Activated naive CD4-positive, alpha-beta T cell treated with Interleukin-2 at 50 U/mL for 16 hours (primary cell): ENCODE measurements at places on chromosomes 11 and 22.

DNA sequence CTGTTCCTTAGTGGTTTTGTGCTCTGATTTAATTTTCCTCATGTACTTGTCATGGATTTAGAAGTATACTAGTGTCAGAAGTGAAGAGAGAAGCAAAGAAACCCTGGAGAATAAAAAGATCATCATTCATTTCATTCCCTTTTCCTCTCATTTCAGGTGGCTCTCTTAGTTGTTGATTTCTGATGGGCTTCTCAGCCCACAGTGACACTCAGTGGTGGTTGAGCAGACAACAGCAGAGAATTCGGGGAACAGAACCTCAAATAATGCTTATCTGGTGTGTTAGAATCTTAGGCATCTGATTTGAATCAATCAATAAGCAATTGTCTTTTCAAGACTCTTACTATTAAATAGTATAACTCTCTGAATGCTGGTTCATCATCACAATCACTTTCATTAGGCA lies 1289.4 kb downstream of the FAM181B start:
- DNase-seq = no peak

DNA sequence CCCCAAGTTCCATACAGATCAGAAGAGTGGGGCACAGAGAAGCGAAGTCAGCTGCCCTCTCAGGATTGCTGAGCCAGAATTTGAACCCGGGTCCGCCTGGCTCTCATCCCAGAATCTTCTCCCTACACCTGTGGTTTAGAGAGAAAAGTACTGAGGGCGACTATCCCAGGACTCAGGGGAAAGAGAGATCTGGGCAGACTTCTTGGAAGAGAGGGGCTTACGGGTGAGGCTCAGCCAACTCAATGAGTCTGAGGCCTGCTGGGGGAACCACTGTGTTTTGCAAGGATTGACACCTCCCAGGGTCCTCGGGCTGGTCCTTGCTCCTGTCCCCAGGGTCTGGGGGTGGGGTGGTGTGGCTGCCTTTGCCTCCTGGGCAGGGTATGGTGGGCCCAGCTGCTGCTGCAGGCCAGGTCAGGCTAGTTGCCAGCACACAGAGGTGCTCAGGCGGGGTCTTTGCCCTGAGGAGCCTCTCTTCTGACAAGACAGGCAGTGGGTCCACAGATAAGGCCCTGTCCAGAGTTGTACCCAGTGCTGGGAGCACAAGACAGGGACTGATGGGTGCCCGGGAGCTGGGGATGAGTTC lies 1.2 kb downstream of the CAPN5 start:
- no peak for DNase-seq

- no peak for DNase-seq
Observed at GRCh38 chr11:85815186-85815931, 4.4 kb upstream of the SYTL2 start.

- no peak for DNase-seq
Observed at GRCh38 chr11:75490221-75491181, 35.2 kb downstream of the GDPD5 start.

GRCh38 chr11:10275714-10276113 lies 18.3 kb downstream of the SBF2 start:
- DNase-seq = no peak

- peak; percentile 39 for DNase-seq
Observed at GRCh38 chr11:14973621-14974514, 1.7 kb upstream of the CALCA start.

GRCh38 chr11:128802358-128802981 lies 64.6 kb downstream of the KCNJ1 start:
- DNase-seq = no peak

- DNase-seq = peak; percentile 32
Observed at GRCh38 chr11:64802370-64803157, 450 bp downstream of the MAP4K2 start.

- DNase-seq = peak; percentile 20
Observed at GRCh38 chr22:42202048-42202447, 68.4 kb downstream of the TCF20 start.
